NCI-H187 (cell line): ENCODE measurements at places on chromosomes 12 and 14.

GRCh38 chr12:1226951-1227350, 235.9 kb downstream of the ERC1 start:
- no peak for DNase-seq

DNA sequence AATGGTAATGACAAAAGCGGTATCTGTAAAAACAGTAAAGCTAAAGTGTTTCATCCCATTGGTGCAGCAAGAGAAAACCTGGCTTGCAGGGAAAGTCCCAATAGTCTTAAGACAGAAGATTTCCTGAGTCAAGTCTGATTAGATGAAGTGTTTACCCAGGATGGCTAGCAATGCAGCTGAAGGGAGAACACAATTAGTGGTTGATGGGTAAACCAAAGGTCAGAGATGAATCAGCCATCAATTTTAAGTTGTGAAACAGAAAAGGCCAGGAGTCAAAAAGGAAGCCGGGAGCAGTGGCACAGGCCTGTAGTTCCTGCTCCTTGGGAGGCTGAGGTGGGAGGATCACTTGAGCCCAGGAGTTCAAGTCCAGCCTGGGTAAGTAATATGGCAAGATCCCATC, 52.6 kb downstream of the SEC23A start:
- no peak for DNase-seq

DNA sequence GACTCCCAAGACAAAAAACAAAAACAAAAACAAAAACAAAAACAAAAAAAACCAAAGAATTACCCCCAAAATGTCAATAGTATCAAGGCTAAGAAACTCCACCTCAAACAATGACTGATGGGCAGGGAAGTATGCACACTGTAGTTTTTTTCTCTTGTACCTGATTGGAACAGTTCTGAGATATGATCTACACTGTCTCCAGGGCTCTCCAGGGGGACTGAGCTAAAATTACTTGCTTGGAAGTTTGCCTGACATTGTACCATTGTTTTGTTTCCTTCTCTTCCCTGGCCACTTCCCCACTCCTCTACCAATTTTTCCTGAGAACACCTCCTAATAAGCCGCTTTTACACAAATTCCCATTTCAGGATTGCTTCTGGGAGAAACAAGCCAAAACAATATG, 22.3 kb upstream of the CATSPERB start:
- DNase-seq: no peak

DNA sequence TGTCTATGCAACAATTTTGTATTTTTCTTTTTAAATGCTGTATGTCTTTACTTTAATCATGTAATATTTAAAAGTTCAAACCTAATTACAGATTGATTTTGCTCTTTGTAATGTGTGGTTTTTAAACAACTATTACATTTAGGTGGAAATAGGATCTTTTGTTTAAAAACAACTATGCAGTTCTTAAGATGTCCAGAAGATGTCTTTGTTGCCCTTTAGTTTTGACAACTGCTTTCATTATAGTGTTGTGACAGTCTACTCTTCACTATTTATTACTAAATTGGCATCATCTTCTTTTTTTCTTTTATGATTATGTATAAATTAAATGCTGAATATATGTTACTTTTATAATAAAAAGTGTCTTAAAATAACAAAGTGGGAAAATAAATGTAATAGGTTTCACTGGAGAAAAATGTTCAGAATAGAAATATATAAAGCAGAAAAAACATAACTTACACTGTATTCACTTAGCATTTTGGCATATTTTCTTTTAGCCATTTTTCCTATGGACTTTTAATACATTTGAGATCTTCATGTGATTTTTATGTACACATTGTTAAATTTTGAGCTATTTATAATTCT, 27.1 kb upstream of the PCNX4 start:
- DNase-seq: no peak

DNA sequence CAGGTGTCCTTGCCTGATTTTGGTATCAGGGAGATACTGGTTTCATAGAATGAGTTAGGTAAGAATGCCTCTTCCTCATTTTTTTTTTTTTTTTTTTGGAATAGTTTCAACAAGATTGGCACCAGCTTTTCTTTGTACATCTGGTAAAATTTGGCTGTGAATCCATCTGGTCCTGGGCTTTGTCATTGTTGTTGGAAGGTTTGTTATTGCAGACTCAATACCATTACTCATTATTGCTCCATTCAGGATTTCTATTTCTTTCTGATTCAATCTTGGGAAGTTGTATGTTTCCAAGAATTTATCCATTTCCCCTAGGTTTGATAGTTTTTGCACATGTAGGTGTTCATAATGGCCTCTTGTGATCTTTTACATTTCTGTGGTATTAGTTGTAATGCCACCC, 126.0 kb upstream of the KITLG start:
- DNase-seq: no peak

- DNase-seq: no peak
Measured at GRCh38 chr12:13090054-13090453, 13.4 kb downstream of the GSG1 start.

DNA sequence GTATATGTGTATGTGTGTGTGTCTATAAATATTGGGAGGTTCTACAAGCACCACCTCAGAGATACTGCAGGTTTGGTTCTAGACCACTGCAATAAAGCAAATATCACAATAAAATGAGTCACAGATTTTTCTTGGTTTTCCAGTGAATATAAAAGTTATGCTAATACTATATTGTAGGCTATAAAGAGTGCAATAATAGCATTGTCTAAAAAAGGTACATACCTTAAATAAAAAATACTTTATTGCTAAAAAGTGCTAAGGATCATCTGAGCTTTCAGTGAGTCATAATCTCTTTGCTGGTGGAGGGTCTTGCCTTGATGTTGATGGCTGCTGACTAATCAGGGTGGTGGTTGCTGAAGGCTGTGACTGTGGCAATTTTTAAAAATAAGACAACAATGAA, 111.1 kb downstream of the VEZT start:
- no peak for DNase-seq

- no peak for DNase-seq
Measured at GRCh38 chr14:75764020-75764419, 103.0 kb downstream of the TTLL5 start.

GRCh38 chr12:39632670-39633069, 13.1 kb upstream of the ABCD2 start:
- no peak for DNase-seq

DNA sequence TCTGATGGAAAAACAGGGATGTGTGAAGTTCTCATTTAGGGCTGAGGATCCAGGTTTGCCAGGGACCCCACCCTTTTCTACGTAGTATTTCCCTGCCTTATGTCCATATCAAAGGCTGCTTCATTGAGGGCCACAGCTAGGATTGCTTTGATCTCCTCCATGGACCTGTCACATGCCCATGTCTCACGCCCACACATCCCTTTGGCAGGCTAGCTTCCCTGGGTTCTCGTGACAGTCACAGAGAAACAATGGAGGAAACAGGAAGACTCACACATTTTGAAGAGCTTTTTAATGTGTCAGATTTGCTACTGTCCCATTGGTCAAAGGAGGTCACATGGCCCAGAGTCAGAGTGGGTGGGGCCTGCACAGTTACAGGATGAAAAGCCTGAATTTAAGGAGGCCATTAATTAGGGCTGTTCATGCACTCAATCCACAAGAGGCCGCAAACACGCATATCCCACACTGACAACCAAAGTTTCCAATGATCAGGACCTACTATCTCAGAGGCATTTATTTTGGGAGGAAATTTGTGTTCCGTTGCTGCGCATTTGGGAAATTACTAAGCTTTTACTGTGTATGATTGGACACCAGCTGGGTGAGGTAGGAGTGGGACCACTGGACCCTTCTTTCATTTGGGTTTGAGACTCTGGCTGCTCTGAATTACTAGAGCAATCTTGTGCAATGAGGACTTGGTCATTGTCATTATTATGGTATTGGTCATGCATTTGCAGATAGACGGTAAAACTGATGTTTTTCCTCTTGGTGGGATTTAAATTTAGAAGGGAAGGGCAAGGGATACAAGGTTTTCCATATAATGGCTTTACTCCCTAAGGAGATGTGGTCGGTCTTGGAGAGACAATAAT, 266.2 kb downstream of the KTN1 start:
- no peak for DNase-seq

GRCh38 chr12:9383585-9383984, 175.4 kb upstream of the PZP start:
- DNase-seq: no peak

- peak; percentile 11 for DNase-seq
Measured at GRCh38 chr14:104224131-104224505, 85.7 kb downstream of the KIF26A start.

DNA sequence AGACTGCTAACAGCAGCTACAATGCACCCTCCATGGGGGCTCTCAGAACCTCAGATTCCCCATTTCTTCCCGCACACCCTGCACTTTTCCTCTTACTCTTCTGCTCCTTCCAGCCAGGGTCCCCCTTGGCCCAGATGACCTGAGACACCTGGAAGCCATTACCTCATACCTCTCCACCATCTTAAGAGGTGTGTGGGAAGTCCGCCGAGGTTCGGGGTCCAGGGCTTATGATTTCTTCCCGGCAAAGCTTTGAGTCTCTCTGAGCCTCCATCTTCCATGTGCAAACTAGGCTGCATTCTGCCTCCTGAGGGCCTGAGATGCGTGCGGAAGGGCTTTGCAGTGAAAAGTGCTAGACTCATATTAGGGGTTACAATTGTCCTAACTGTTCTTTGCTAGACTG, 5.3 kb downstream of the GSC start:
- DNase-seq: no peak

GRCh38 chr12:70543444-70543843, 93.8 kb downstream of the PTPRB start:
- DNase-seq: no peak

DNA sequence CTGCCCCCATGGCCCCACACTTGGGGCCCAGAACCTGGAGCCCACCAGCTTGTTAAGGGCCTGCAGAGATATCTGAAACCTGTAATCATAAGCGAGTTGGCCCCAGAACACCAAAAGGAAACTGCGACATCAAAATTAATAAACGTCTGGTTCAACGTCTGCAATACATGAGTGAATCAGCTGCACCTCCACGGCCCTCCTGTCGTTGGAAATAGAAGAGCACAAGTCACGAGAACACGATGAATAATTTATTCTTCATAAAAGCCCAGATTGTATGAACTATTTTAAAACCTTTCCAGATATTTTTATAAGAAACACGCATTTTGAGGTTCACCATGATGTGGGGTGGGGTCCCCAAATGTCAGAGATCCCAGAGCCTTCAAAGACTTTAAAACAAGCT, 9.7 kb upstream of the CMKLR1 start:
- DNase-seq: no peak

- no peak for DNase-seq
Measured at GRCh38 chr12:14400599-14400998, 35.1 kb downstream of the ATF7IP start.

DNA sequence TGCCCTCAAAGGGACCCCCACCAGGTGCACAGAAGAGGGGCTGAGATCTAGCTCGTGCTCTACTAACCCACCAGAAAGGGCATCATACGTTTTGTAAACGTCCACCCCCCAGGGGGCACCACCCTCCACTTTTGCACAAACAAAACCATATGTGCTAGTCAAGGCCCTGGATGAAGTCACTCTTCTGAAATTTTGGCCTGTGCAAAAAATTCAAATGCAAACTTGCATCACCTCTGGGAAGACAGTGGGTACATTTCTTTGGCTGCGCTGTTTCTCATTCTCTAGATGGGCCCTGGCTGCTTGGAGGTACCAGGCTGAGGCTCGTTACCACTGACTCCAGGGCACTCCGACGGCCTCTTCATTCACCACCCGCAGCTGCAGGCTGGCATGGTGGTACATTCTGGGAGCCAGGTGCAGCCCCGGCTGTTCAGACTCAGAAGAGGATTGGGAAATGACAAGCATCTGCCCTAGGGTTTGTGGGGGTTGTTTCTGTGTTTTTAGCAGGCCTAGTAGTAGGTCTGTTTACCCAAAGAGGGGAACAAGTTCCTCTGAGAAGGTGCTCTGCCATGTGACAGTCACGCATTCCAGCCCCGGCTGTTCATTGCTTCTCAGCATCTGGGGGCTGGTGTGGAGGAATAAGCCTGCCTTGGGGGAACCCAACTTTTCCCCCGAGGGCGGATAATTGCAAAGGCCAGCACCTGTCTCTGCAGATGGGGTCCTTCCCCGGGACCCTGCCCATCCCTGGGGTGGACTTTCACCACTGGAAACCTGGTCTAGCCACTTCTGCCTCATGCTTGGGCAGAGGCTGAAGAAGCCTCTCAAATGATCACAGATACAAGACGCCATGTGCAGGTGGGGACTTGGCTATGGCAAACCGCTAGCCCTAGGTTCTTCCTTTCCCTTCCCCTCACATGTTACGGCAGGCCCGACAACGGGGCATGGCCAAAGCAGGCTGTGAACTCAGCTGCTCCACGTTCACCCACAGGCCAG, 147.6 kb downstream of the DPF3 start:
- no peak for DNase-seq

DNA sequence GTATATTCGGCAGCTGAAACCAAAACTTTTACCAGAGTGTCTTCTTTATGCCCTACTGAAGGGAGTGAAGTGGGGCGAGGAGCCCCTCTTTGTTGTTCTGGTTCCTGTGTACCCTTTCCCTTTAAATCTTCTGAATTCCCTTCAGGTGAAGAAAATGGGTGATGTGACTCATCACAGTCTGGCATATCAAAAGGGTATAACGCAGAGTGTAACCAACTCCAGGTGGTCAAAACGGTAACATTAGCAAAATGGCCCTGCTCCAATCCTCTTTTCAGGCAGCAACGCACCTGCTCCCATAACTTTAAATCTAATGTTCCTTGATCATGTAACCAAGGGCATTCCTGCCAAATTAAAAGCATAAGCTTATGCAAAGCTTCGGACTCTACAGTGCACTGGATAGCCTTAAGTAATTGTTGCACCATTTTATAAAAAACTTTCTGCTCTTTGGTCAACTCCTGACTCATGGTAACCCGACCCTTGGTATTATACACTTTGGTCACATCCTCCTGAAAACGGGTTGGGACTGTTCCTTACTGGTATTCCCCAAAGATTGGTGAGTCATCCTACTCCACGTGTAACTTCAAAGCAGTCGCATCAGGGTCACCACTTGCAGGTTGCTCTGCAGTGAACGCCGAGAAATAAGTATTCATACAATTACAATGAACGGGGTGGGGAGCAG, 83.1 kb downstream of the KCNMB4 start:
- no peak for DNase-seq

GRCh38 chr12:109626378-109627115, 53.0 kb downstream of the MVK start:
- no peak for DNase-seq

- DNase-seq: no peak
Measured at GRCh38 chr12:113577464-113578129, 105.9 kb upstream of the LHX5 start.

GRCh38 chr12:88575361-88575970, 4.8 kb downstream of the KITLG start:
- no peak for DNase-seq

GRCh38 chr12:127819056-127819455, 447.9 kb upstream of the TMEM132C start:
- no peak for DNase-seq

- DNase-seq: no peak
Measured at GRCh38 chr14:63800651-63801375, 52.0 kb upstream of the SYNE2 start.

DNA sequence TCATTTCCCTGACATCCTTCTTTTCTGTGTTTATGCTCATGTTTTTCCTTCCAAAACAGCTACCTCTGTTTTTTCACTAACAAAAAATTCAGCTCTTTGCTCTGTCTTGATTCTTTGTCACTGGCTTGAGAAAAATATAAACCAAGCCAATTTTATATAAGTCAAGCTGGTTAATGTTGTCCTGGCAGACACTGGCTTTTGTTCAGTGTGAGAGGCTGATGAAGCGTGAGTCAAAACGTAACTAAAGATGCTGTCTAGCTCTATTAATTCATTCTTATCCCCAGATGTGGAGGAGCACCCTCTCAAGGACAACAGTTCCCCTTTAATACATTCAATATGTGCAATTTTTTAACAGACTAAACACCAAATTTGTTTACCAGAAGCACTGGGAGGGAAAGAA, 15.8 kb downstream of the TSPAN8 start:
- DNase-seq: no peak

- no peak for DNase-seq
Measured at GRCh38 chr14:26766726-26767125, 168.9 kb upstream of the NOVA1 start.
